IPS-NIHi11 (cell line): ENCODE measurements at places on chromosomes 2 and 18.

DNA sequence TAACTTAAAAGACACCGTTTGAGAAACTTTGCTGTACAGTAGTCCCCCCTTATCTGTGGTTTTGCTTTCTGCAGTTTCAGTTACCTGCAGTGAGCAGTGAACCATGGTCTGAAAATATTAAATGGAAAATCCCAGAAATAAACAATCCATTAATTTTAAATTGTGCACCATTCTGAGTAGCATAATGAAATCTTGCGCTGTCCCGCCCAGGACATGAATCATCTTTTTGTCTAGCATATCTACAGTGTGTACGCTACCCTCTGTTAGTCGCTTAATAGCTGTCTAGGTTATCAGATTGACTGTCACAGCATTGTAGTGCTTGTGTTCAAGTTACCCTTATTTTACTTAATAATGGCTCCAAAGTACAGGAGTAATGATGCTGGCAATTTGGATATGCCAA, 6.1 kb downstream of the ARPC2 start:
- DNase-seq, result no peak

DNA sequence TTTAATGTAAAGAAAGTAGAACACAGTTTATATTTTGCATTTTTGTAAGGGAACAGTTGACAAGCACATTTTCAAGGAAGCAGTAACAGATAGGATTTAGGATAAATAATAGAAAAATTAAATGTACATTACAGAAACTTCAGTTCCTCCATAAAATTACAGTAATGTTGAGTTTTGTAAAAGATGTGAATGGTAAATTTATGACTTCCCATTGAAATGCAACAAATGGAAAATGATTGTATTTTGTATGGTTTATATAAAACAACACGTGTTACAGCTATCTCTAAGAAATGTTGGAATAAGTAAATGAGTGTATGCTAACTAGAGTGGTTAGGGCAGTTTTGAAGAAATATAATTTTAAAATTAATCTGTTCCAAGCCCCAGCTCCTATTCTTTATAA, 227.3 kb downstream of the PARD3B start:
- DNase-seq, result no peak

- DNase-seq, result no peak
Measured at GRCh38 chr2:11556101-11556806, 22.4 kb downstream of the GREB1 start.

DNA sequence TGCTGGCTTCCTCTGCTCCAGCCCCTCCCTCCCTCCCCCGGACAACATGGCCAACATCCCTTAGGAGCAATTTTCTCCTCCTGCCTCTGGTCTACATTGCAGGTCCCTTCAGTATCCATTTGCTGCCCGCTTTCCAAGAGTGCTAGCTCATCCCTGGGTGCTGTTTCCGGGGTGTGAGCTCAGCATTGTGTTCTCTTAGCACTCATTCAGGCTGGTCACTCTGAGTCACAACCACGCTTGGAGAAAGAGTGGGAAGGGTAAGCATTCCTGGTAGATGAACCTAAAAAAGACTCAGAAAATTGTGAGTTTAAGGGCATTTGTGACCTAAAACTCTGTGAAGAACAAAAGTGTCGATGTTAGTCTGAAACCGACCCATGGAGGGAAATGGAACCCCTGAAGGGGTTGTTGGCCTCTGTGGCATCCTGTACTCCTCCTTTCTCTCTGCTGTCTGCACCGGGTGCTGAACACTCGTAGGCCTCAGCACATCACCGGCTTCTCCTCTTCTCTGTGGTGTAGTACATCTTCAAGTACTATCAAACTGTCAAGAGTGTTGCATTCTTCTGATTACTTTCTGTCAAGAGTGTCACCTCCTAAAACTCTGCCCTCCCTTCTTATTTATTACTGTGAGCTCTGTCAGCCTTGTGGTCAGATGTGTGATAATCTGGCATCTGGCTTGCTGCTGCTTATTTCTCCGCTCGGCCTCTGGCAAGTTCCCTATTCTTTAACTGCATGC, 73.0 kb downstream of the CTNNA2 start:
- no peak for DNase-seq

GRCh38 chr18:48868468-48869466, 82.0 kb downstream of the SMAD7 start:
- DNase-seq, result no peak

GRCh38 chr2:150063432-150063889, 424.0 kb downstream of the RND3 start:
- DNase-seq, result no peak

DNA sequence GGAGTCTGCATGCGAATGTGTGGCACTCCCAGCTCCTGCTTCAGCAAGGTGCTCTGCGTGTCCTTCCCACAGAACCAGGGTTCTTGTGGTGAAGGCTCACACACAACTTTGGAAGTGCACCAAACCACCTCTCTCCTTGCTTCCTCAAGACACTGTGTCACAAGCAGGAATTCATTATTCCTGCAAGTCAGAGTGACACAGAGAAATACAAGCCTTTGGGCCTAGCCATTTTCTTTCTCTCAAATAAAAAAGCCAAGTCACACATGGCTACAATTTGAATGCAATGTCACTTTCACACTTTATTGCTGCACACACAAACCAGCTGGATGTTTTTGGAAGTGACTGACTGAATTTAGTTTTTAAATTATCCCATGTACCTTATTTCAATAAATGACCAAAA, 30.1 kb upstream of the THOC1 start:
- DNase-seq, result no peak

DNA sequence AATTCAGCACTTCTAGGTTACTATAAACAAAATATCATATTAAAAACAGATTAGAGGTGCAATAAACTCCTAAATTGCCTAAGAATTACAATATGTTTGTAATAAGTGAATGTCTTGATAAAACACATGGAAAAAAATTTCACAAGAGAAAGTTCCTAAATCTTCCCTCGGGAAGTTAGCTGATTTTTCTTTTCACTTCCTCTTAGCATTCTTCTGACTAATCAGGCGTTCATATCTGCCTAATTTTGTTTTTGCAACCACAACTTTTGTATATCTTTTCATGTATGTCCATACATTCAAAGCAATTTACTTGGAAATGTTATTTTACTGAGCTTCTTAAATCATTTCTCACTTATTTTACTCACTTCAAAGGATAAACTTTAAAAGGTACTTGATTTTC, 88.5 kb downstream of the RTTN start:
- no peak for DNase-seq

- no peak for DNase-seq
Measured at GRCh38 chr2:127048618-127048935, 58.4 kb downstream of the BIN1 start.

GRCh38 chr2:226835420-226835795, 446 bp upstream of the RHBDD1 start:
- peak; percentile 48 for DNase-seq

DNA sequence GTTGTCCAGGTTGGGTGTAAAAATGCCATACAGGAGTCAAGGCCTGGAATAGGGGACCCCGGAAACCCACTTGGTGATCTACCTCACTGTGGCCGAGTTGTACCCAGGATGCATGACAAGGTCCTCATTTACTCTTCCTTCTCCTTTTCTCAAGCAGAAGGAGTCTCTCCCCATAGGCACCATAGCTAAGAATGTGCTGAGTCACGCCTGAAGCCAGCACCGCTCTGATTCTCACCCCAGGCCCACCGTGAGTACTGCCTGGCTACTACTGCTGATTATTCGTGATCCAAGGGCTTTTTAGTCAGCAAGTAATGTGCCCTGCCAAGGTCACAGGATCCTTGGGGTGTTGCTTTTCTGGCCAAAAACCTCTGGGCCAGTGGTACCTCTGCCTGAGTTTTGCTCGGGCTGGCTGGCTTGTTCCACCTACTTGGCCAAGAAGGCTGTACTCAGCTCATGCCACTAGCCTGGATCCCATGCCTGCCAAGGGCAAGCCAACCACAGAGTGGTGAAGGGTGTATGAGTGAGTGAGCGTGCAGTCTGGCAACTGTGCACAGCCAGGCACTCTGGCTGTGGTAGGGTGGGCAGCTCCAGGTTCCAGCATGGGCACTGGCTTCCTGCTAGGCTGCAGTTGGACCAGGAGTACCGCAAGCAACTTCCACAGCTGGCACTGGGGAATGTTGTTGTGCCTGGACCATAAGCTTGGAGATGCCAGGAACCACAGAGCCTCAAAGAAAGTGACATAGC, 650.1 kb upstream of the VRK2 start:
- no peak for DNase-seq

GRCh38 chr18:78636260-78636659, 343.4 kb upstream of the SALL3 start:
- DNase-seq, result no peak

DNA sequence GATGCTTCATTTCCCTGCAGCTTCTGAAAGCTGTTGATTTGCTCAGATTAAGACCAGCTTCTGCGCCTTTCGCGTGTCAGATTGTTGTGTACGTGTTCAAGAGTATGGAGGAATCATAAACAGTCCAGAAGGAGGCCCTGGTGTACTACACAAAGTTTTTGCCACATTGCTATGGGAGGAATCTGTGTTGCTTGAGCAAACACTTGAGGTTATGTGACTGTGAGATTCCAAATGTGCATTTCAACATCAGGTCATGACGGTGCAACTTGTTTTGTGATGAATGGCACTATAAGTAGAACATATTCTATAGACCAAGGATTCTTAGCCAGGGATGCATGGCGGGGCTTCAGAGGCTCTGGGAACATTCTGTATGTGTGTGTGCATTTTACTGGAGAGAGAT, 35.0 kb downstream of the SRSF7 start:
- no peak for DNase-seq

DNA sequence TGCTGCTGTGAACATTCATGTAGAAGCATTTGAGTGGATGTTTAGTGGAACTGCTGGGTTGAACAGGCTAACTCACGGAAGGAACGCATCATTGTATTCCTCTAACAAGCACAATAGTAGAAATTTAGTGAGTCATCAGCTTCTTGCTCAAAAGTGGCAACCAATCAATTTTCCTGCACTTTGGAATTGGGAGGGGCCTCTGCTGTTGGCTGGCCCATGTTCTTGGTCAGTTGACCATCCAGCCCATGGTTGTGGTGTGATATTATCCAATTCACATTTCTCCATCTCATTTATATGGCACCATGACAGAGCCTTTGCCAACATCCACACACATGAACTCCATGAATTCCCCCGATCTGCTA, 95.0 kb downstream of the TNFRSF11A start:
- no peak for DNase-seq

DNA sequence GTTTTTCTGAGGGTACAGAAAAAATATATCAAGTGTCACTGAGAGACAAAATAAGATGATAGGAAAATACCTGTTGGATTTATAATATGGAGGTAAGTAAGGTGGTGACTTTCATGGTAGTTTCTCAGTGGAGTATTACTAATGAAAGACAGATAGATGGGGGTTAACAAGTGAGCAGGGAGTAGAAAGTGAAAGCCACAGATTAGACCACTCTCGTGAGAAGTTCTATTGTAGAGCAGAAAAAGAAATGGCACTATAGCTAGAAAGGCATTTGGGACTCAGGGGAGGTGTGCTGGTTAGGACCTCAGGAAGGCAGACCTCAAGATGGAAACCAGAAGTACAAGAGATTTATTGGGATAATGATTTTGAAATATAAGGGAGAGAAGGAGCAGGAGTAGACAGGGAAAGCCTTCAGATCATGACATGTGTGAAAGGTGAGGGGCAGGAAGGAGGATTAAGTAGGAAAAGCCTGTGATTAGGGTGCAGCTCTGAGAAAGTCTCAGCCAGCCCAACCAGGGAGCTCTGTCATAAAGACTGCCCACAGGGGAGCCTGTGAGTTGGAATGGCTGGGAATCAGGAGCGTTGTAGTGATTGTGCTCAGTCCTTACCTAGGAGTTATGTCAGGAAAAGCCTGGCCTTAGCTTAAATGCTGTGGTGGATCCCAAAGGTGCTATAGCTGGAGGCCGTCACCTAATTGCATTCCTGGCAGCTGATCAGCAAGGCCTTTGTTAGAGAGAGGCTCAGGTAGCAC, 198.1 kb downstream of the IKZF2 start:
- peak; percentile 7 for DNase-seq

DNA sequence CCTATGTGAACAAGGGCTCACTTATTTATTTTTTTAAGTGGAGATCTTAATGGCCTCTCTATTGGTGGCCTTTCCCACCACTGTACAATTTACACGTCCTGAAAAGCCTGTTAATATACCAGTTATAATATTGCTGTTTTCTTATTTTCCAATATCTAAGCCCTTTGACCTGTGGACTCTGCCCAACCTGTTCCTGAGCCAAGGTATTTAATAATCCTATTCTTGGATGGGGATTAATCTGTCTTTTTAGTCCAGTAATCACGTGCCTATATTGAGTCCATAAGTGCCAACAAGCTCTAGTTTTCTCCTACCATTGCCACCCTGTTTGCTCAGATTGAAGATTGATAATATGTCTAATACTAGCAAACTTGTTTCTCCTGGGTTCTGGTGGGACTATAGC, 42.7 kb downstream of the MBD5 start:
- no peak for DNase-seq

DNA sequence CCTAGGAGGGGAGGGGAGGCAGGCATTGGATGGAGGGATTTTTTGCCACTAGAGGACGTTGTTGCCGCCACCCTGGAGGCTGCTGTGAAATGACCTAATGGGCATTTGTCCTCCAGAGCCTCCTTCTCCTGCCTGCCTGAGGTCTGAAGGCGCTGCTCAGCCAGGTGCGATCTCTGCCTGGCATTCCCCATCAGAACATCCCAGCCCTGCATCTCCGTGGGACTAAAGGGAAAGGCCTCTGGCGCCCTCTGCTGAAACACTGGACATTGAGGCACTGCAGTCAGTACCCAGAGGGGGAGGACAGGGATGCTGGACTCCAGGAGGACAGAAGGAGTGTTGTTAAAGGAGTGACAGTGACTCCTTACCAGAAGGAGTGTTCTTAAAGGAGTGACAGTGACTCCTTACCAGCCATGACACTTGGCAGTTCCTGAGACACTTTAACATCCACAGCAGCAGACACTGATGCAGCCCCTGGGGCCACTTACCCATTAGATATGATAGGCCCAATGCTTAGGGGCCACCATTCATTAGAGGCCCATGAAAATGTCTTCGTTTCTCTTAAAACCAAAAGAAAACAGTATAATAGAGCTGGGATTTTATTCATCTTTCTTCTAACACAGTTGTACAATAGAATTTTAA, 17.0 kb downstream of the THNSL2 start:
- peak; percentile 82 for DNase-seq

GRCh38 chr2:36330473-36331395, 24.8 kb upstream of the CRIM1 start:
- DNase-seq, result no peak

GRCh38 chr18:29271501-29271900, 1094.6 kb upstream of the CDH2 start:
- no peak for DNase-seq

GRCh38 chr2:163565192-163565591, 170.6 kb downstream of the FIGN start:
- DNase-seq, result no peak

- DNase-seq, result no peak
Measured at GRCh38 chr2:9889812-9890261, 46.6 kb downstream of the TAF1B start.

DNA sequence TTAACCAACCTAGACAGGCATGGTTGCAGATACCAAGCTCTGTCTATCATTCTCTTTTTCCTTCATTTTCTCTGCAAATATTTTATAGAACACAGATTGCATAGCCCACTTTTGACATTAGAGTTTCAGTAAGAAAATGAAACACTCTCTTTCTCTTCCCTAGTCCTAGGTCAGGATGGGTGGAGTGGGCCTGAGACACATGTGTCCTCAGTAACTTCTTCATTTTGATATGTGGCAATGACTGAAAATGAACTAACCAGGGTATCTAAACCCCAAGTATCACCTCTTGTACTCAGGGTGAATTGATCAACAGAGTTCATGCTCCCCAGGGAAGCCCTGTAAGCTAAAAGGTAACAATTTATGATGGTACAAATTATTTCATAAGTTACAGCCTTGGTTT, 37.0 kb upstream of the KYNU start:
- DNase-seq, result no peak
